NCI-H524 (cell line): ENCODE measurements at places on chromosomes 6 and 20.

- DNase-seq, result no peak
Measured at GRCh38 chr6:47106216-47106615, 64.1 kb upstream of the ADGRF1 start.

- DNase-seq, result peak; percentile 64
Measured at GRCh38 chr20:52309181-52309580, 117.6 kb upstream of the ZFP64 start.

DNA sequence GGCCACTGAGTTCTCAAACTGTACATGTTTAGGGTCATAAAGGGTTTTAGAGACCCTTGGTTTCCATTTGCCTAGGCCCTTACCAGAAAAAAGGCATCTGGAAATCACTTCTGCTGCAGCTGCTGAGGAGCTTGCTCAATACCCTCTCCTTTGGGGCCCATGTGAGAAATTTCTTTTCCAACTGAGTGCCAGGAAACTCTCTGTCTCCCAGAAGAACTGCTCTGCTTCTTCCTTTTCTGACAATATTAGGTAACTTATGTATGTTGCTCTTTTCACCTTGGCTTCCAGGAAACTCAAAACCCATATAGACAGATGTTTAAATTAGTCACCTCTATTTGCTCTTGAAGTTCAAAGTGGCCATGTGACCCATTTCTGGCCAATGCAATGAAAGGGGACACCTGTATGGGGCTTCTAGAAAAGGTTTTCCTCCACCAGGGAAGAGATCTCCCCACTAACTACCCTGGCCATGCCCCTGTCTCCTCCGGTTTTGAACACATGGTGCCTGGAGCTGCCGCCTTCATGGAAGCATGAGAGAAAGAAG is 121.6 kb downstream of the PREX1 start:
- DNase-seq, result no peak

DNA sequence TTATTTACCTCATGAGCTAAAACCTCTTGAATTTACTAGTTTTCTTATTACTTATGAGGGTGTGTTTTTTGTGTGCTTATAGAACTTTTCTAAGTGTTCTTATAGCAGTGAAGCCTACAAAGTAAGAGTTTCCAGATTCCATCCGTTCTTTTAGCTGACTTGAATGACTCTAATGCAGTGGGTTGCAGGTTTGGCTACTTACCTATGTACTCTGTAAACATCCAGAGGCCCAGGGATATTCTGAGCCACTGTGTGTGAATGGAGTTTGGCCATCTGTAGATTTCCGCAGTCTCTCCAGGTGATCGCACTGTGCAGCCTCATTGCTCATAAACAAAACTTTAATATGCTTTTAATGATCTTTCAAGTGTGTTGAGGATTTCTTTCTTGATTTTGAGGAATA is 157.8 kb downstream of the MYO6 start:
- no peak for DNase-seq
